ENCODE measurements at places on chromosomes 12 and 14. TPM values are rescaled to one million over a fixed set of nuclear protein-coding genes. Genes with fewer than 3 reads are reported as not detected.
A peak's percentile ranks its signal among the peaks of the same experiment; 100 is the strongest.

DNA sequence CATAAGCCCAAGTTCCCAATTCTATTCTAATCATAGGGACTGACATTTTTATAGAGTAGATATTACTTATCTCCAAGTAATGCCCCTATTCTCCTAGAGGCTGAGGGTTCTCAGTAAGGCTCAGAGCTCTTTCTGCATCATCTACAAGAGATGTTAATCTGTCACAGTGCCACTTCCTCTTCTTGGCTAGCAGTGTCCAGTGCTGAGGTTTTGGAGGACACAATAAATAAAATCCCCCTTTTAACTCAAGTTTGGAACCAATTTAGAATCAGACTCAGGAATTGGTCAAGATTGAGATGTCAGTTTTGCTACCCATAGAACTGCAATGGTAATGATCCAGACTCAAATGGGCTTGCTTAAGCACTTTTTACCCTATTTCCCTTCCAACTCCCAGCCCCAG, 154.1 kb upstream of the ARID2 start:
- H3K4me3 ChIP-seq, result no peak overlapping the region
- H3K36me3 ChIP-seq, result no peaks in the 10 kb centered on the region
- no peak overlapping the region for H3K27ac ChIP-seq
- no peaks in the 10 kb centered on the region for H3K27me3 ChIP-seq
- H3K4me1 ChIP-seq, result peaks cover 21% of the 10 kb centered on the region

- no peak for DNase-seq
- H3K27ac ChIP-seq, result peak overlapping the region; percentile 39
- no peaks in the 10 kb centered on the region for H3K27me3 ChIP-seq
- H3K36me3 ChIP-seq, result peaks cover 69% of the 10 kb centered on the region
- peak overlapping the region; percentile 98 for H3K4me3 ChIP-seq
- H3K4me1 ChIP-seq, result peaks cover 39% of the 10 kb centered on the region
Observed at GRCh38 chr12:105110851-105111250, 3.3 kb downstream of the WASHC4 start.

The PNN gene
- 93.1 TPM for total RNA-seq

DNA sequence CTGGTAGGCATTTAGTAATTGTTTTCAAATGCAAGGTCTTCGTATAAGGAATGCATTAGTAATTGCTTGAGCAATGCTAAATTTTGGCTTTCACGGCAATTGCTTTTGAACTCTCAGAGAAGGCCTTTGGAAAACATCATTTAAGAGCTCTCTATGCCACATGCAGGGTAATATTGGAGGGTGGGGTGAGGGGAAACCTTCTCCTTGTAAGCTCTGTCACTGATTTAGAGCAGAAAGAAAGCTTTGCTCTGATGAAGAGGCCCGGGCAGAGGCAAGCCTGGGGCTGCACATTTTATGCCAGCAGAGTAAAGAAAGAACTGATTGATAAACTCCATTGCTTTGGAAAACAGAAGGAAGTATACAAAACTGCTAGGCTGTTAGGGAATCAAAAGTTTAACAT, 70.9 kb downstream of the TRIM9 start:
- peaks cover 8% of the 10 kb centered on the region for H3K4me1 ChIP-seq
- H3K4me3 ChIP-seq, result no peak overlapping the region
- DNase-seq, result no peak
- H3K36me3 ChIP-seq, result peaks cover 5% of the 10 kb centered on the region
- no peaks in the 10 kb centered on the region for H3K27me3 ChIP-seq
- no peak overlapping the region for H3K27ac ChIP-seq

The RNASE11 gene
- total RNA-seq, result not detected

- no peaks in the 10 kb centered on the region for H3K27me3 ChIP-seq
- H3K27ac ChIP-seq, result no peak overlapping the region
- no peaks in the 10 kb centered on the region for H3K36me3 ChIP-seq
- no peak for DNase-seq
- H3K4me1 ChIP-seq, result peaks cover 41% of the 10 kb centered on the region
- no peak overlapping the region for H3K4me3 ChIP-seq
Observed at GRCh38 chr12:57836442-57837375, 9.8 kb downstream of the CTDSP2 start.

GRCh38 chr12:72511906-72512305, 239.7 kb downstream of the TRHDE start:
- no peaks in the 10 kb centered on the region for H3K36me3 ChIP-seq
- DNase-seq, result no peak
- H3K4me1 ChIP-seq, result no peaks in the 10 kb centered on the region
- H3K27ac ChIP-seq, result no peak overlapping the region

- peaks cover 16% of the 10 kb centered on the region for H3K4me1 ChIP-seq
- H3K36me3 ChIP-seq, result no peaks in the 10 kb centered on the region
- H3K27ac ChIP-seq, result no peak overlapping the region
Observed at GRCh38 chr12:79194595-79194994, 330.0 kb downstream of the SYT1 start.

DNA sequence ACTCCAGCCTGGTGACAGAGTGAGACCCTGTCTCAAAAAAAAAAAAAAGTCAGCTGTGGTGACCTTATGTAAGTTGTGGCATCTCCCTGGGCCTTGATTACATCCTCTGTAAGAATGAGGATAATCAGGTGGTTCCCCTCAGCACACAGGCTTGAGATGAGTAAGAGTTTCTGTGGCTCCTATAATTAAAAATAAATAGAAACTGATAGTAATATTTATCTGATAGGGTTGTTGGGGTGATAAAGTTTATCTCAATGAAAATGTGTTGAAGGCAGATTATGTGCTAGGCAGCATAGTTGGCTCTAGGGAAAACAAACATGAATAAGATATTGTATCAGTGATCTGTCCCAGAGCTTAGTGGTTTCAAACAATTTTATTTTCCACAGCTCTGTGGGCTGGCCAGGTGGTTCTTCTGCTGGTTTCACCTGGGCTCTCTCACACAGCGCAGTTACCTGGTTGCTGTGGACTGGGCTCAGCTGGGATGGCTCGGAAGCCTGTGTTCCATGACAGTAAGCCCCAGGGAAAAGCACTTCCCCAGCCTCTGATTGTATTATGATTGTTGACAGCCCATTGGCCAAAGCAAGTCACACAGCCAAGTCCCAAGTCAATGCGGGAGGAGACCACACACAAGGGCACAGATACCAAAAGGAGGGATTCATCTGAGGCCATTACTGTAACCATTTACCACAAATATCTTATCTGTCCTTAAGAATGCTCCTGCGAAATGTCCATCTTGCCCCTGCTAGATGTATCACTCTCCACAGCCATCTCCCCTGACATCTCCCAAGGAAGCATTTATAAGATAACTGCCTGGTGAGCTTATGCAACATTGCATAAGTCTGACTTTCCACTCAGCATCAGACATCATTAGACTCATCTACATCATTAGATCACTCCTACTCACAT, 151.7 kb downstream of the NUAK1 start:
- peaks cover 52% of the 10 kb centered on the region for H3K27me3 ChIP-seq
- DNase-seq, result no peak
- no peaks in the 10 kb centered on the region for H3K36me3 ChIP-seq
- H3K4me3 ChIP-seq, result no peak overlapping the region
- H3K4me1 ChIP-seq, result no peaks in the 10 kb centered on the region

The AEBP2 gene
- total RNA-seq, result 57.9 TPM

The LMNTD1 gene
- not detected for total RNA-seq

The LRP1 gene
- 16.6 TPM for total RNA-seq

GRCh38 chr14:27186048-27186447, 588.2 kb upstream of the NOVA1 start:
- H3K36me3 ChIP-seq, result no peaks in the 10 kb centered on the region
- H3K27me3 ChIP-seq, result no peaks in the 10 kb centered on the region
- no peaks in the 10 kb centered on the region for H3K4me1 ChIP-seq
- no peak overlapping the region for H3K4me3 ChIP-seq

DNA sequence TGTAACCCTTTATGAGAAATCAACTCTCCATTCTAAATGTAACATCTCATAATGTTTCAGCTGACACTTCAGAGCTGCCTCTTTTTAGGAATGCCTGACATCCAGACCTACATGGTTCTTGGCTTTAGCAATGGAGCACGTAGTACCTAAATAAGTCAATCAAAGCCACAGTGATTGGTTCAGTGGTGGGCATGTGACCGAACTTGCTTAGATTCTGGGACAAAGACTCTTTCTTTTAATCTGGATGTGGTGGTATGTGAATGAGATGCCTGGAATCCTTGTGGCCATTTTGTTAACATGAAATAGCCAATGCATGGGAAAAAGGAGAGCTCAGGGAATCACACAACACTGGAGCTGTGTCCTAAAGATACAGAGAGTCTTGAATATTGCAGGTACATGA, 11.8 kb downstream of the GPR65 start:
- no peak for DNase-seq
- no peak overlapping the region for H3K4me3 ChIP-seq
- H3K27me3 ChIP-seq, result no peaks in the 10 kb centered on the region
- no peaks in the 10 kb centered on the region for H3K36me3 ChIP-seq

GRCh38 chr12:86256163-86256562, at the start of gene MGAT4C:
TSS of gene MGAT4C (minus strand) at chr12:86256391.
- no peak within 1 kb of the TSS for H3K4me3 ChIP-seq
- H3K36me3 ChIP-seq, result no peaks in the 10 kb centered on the region
- no peak for DNase-seq
- H3K27ac ChIP-seq, result no peak within 1 kb of the TSS

DNA sequence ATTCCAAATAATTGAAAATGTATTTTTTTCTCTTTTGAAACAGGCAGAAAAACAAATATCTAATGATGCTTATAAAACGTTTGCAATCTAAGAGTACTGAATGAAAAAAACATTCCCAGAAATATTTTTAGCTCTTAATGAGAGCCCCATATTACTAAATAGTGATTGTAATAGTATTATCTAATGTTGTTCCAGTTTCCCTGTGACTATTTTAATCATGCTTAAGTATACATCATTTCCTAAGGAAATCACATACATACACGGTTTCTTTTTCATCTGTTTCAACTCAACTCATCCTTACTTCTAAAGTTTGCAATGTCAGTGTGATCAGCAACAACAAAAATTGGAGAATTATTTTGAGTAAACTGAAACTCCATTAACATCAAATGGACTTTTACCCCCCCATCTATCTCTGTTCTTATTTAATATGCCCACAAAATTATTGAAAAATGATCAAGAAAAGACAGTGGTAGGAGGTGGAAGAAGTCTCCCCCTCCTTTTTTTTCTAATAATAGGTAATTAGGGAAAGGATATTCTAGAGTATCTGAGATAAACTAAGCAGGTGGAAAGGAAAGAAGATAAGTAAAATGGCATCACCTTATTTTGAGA, 530.1 kb upstream of the ATP2B1 start:
- H3K4me1 ChIP-seq, result no peaks in the 10 kb centered on the region
- no peak overlapping the region for H3K4me3 ChIP-seq
- H3K27me3 ChIP-seq, result no peaks in the 10 kb centered on the region
- no peak for DNase-seq

All from Calu3 (cell line).